Epithelial cell of prostate (primary cell): ENCODE measurements at places on chromosomes 7 and 10.

DNA sequence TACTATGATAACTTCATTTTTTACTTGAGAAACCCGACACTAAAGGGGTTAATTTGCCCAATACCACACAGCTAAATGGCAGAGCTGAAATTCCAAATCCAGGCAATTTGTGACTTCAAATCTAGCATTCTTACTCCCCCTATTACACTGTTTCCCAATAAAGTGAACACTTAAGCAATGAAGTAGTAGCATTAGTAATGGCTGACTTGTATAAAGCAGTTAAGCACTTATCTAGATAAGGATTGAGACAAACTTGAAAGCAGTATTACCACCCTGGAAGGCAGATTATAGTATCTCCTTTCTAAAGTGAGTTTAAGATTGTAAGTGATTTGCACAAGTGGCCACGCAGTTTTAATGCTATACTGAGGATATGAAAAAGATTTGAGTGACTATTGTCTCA, 39.3 kb downstream of the WASL start:
- DNase-seq, result no peak

GRCh38 chr7:127907110-127908040, 123.9 kb downstream of the LRRC4 start:
- no peak for DNase-seq

- DNase-seq, result no peak
Measured at GRCh38 chr10:22534849-22535604, 179.4 kb downstream of the PIP4K2A start.

DNA sequence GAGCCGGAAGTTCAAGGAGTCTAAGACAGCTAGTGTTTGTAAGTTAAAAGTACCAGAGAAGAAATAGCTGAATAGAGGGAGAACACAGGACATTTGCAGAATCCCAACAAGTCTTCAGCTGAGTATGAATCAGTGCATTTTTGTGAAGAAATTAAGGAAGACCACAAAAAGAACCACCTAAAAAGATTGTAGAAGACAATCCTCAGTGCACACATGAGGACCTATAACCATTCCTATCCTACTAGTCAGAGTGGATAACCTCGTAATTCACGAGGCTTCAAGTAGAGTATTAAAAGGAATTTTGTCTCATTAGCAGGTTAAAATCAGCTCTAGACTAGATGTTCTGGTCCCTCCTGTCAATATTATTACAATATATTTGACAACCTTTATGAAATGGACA, 295.4 kb upstream of the KAT6B start:
- no peak for DNase-seq

- no peak for DNase-seq
Measured at GRCh38 chr10:49138361-49138891, 4.6 kb upstream of the FAM170B start.

- no peak for DNase-seq
Measured at GRCh38 chr10:78330884-78331283, 297.2 kb downstream of the RPS24 start.

DNA sequence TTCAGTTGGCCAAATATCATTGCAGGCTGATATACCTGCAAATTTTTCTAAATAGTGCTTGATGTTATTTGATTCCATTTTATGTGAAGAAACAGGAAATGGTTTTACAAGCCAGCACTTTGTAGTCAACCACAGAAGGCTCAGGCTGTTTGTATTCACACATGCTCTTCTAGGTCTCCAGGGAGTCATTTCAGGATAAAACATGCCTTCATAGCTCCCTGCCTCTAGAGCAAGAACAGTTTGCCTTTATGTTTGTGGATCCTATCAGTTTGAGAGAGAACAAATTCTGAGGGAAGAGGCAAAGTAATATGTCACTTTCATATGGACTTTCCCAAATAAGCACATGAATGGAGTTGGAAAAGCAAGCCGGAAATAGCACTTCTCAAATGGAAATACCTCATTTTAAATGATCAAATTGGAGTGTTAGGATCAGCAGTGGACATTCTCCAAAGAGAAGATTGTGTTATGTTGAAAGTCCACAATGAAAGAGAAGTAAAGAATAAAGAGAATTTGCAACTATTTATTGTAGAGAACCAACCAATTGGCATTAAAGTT, 277.6 kb downstream of the KCND2 start:
- DNase-seq, result no peak

DNA sequence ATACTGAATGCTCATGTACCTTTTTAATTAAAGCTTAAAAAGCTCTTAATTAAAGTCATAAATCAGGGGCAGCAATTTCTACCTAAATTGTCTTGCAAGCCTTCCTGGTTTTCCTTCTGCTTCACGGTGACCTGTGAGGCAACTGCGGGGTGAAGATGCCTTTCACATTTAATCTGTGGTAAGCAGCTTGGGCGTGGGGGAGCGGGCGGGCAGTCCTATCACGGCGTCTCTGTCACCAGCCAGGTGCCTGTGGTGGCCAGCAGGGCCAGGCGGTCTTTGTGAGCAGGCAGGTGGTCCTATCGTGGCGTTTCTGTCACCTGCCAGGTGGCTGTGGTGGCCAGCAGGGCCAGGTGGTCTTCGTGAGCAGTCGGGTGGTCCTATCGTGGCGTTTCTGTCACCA, 269.2 kb upstream of the PPP2R2D start:
- DNase-seq, result no peak

GRCh38 chr10:119803264-119803663, 69.4 kb downstream of the MCMBP start:
- no peak for DNase-seq

GRCh38 chr10:119353421-119353820, 146.1 kb downstream of the GRK5 start:
- no peak for DNase-seq

DNA sequence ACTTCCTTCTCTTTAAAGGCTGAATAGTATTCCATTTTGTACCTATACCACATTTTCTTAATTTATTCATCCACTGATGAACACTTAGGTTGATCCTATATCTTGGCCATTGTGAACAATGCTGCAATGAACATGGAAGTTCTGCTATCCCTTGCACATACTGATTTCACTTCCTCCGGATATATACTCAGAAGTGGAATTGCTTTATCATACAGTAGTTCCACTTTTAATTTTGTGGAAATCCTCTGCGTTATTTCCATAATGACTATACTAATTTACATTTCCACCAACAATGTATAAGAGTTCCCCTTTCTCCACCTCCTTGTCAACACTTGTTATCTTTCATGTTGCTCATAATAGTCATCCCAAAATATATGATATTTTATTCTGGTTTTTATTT, 312.6 kb downstream of the PLXDC2 start:
- no peak for DNase-seq

DNA sequence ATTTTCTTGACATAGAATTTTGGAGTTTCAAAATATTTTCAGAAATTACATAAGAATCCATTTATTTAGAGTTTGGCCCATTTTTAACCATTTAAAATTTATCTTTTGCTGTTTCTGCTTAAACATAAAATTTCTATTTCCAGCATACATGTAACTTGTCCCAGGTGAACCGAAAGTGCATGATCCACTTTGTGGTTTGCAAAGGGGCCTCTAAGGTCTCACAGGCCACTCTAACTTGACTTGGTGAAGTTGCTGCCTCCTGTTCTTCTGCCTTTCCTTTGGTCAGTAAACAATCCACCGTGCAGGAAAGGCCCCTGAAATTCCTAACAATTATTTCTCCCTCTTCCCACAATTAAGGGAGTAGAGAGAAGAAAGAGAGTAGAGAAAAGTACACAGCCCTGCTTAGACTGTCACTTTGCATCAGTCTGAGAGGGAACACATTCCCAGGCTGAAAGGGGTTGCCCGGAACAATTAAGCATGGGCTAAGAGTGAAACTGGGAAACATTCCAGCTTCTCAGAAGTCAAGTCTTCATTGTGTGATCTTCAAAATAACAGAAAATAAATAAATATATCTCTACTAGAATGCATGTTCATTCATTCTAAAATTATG, 79.5 kb upstream of the SEMA3A start:
- DNase-seq, result no peak
